ENCODE measurements at places on chromosomes 7 and 10.

GRCh38 chr7:8291397-8292141 is 29.6 kb upstream of the ICA1 start:
- no peak for DNase-seq

DNA sequence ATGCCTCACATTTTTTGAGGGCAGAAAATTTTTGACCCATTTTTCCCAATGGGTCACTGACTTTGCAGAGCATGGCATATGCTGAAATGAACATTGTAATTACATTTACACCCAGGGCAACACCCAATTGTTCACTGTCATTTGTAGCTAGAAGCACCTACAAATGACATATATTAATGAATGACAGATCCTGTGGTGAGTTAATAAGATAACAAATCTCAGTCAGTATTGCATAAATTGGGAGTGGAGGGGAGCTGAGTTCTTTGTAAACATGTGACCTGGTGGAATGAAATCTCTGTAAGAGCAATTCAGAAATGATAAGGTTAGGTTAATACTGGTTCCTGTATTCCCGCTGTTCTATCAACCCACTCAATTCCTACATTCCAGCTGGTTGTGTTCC is 255.1 kb upstream of the LRRN3 start:
- DNase-seq = no peak

DNA sequence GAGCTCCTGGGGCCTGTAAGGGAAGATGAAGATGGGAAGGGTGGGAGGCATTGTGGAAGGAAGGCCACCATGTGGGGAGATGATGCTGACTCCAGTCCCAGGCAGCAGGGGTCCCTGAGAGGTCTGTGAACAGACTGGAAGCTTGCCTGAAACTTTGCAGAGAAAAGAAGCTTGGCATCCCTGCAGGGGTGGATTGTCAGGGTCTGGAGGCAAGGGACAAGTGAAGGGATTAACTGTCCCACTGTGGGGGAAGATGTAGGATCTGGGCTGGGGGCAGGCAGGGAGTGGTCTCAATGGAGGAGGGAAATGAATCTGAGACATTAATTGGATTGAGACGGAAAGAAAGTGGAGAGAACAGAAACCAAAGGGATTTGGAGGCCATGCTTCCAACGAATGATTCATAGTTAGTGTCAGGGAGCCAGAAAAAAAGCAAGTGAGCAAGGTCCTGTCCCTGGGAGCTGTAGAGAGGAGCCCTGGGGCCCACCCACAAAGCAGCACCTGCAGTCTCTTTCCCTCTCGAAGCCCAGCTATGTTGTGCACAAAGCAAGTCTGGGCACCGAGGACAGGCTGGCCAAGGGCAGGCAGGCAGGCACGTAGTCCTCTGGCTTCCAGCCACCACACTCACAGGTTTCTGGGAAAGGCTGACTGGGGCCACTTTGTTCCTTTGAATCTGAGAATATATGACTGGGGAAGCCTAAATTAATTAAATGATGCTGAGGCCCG is 4.7 kb upstream of the SLC18A3 start:
- DNase-seq = no peak

- DNase-seq = no peak
Measured at GRCh38 chr7:80411621-80412020, 100.2 kb downstream of the GNAT3 start.

DNA sequence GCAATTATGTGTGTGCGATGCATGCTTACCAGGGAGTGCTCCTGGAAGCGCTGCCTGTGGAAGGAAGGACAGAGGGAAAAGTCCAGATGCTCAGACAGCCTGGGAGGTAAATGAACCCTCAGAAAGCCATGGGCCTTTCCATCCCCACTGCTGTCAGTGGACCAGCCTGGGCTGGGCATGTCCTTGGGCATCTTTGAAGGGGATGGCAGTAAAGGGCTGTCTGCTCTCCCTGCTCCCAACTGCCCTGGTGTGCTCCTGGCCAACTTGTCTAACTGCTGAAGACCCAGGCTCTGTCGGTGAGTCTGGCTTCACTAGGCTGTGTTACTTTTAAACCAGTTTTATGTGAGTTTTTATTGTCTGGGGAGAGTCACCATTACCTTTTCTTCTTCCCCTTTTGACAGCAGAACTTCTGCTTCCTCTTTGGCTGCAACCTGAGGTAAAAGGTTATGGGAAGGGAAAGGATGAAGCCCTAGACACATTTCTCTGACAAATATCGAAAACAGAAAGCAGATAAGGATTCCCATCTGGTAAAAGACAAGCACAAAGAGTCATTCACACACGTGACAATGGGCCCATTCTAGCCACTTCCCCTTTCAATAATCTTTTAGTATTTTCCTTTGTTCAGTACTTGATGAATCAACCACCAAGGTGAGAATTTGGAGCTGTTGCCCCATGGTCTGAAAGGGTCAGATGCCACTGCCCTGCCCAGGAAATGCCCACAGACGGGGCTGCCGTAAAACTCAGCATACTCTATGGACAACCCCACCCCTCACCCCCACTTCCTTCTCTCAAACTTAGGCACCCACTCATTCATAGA is 27.6 kb upstream of the PIK3AP1 start:
- DNase-seq = no peak

DNA sequence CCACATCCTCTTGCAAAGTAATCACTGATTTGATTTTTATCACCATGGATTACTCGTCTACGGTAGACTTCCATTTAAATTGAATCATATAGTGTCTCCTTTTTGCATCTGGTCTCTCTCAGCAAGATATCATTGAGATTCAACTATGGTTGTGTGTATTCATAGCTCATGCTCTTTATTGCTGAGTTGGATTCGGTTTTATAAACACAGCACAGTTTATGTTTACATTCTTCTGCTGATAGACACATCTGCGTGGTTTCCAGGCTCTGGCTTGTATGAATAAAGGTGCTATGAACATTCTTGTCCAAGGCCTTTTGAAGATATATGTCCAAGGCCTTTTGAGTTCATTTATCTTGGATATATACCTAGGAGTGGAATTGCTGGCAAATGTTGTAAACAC is 356.5 kb upstream of the CELF2 start:
- DNase-seq = no peak

DNA sequence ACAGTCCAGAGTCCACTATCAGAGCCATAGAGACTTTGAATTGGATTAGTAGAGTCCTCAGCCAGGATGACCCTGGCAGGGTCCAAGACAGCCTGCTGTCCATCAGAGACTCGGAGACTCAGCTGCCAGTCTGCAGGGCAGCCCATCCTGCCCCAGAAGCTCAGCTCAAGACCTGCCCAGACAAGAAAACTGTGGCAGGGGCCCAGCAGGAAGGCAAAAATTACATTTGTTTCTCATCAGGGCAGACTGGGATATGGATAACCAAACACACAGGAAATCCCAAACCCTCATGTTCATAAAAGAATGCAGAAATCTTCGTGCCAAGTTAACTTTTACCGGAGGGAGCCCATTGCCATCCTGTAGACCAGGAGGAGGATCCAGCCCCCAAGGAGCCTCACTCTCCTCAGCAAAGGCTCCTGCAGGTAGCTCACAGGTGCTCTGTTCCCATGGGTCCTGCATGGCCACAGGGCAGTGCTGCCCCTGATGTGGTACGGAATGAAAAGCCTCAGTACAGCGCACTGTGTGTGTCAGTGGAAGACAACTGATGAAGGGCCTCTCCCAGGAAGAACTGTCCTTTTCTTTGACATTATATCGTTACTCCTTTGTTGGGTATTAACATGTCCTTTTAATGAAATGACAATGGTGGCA is 222.2 kb downstream of the KCNMA1 start:
- no peak for DNase-seq

DNA sequence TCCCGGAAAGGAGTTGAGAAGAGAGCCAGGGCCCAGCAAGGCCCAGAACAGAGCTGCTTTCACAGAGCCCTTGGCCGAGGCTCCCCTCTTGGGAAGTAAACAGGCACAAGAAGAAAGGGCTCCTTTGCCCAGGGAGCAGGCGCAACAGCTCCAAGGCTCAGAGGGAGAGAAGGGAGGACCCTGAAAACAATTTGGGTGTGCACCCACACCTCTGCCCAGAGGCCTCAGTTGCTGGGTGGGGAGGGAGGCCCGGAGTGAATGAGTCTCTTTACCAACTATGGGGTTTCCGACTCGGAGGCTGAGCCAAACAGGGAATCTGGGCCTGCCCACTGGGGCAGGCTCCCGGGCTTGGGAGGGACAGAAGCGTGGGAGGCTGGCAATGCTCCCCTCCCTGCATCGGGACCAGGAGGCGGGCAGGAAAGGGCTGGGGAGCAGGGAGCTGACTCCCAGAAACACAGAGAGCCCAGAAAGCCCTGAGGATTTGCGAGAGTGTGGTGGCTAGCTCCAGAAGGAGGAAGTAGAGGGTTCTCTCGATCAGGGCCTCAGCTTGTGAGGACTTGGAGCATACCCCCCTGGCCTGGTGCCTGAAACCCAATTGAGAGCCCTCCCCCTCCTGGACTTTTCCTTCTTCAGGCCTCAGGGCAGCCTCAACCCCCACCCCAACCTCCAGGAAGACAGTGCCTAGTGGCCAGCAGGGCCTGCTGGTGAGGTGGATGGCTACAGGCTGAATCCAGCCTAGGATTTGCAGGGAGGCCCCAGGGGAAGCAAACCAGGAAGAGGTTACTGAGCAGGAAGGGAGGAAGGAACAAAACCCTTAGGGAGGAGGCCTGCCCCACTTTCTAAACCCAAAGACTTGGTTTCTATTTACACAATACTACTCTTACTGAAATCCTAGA is 6.2 kb downstream of the C10orf105 start:
- no peak for DNase-seq

- no peak for DNase-seq
Measured at GRCh38 chr7:151088019-151088855, 2.0 kb downstream of the AGAP3 start.

Data from stimulated activated CD8-positive, alpha-beta memory T cell treated with anti-CD3 and anti-CD28 coated beads, Interleukin-15, amount 100 ng/mL, for 1 hour (primary cell).